ENCODE measurements at places on chromosomes 7 and 10. TPM values are rescaled to one million over a fixed set of nuclear protein-coding genes. Genes with fewer than 3 reads are reported as not detected.

Gene CUBN
- total RNA-seq = 1.4 TPM

Gene SORCS3
- total RNA-seq = not detected

Gene HEPACAM2
- not detected for total RNA-seq

Gene TRIM56
- total RNA-seq = 18.7 TPM

Gene ANXA8L1
- not detected for total RNA-seq

Gene MRPL43
- 50.7 TPM for total RNA-seq

Gene POM121
- 4.3 TPM for total RNA-seq

Gene GPR146
- 40.0 TPM for total RNA-seq

Gene SEMA3D
- 2.4 TPM for total RNA-seq

Gene UCN3
- total RNA-seq = not detected

Gene INTS1
- 37.2 TPM for total RNA-seq

Gene RP9
- 14.6 TPM for total RNA-seq

Gene PTN
- 0.56 TPM for total RNA-seq

Gene TUBB8
- total RNA-seq = not detected

Gene DGKI
- total RNA-seq = 0.36 TPM

Gene WEE2
- total RNA-seq = not detected

Gene GLI3
- 3.5 TPM for total RNA-seq

Gene GALNT17
- total RNA-seq = not detected

Gene C1QL3
- total RNA-seq = 0.09 TPM

Gene GGCT
- 34.6 TPM for total RNA-seq

All from endothelial cell of coronary artery (primary cell).